Fibroblast of skin of left biceps (primary cell): ENCODE measurements at places on chromosomes 3 and 15.

- DNase-seq = no peak
Measured at GRCh38 chr3:172705170-172705569, 5.7 kb downstream of the NCEH1 start.

DNA sequence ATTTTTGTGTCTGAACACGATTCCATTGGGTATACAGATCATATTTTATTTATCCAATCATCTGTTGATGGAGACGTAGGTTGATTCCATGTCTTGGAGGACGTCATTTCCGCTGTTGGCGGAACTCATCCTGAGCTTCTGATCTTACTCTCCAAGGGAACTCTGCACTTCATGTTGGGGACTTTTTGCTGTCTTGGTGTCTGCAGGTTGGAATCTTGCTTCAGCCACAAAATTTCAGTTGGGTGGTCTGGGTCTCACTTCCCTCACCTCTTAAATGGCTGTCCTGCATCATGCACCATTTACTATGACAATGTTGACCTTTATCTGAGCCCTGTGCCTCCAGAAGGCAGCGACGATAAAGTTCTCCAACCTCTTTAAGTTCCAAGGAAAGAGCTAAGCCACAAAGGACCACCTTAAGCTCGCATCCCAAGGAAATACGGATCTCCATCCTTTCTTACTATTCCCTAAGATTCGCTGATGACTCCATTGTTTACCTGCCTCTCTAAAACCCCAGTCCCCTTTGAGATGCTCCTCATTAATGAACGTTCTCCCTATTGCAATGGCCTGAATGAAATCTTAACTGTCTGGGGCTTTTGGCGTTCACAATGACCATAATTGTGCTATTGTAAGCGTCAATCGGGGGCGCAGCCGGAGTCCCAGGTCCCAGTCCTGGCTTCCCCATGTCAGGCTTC is 23.1 kb upstream of the RNU6-1 start:
- no peak for DNase-seq

GRCh38 chr15:83659417-83659812 is 5.5 kb downstream of the ADAMTSL3 start:
- DNase-seq = no peak

- no peak for DNase-seq
Measured at GRCh38 chr15:67340630-67341029, 86.0 kb downstream of the IQCH start.

DNA sequence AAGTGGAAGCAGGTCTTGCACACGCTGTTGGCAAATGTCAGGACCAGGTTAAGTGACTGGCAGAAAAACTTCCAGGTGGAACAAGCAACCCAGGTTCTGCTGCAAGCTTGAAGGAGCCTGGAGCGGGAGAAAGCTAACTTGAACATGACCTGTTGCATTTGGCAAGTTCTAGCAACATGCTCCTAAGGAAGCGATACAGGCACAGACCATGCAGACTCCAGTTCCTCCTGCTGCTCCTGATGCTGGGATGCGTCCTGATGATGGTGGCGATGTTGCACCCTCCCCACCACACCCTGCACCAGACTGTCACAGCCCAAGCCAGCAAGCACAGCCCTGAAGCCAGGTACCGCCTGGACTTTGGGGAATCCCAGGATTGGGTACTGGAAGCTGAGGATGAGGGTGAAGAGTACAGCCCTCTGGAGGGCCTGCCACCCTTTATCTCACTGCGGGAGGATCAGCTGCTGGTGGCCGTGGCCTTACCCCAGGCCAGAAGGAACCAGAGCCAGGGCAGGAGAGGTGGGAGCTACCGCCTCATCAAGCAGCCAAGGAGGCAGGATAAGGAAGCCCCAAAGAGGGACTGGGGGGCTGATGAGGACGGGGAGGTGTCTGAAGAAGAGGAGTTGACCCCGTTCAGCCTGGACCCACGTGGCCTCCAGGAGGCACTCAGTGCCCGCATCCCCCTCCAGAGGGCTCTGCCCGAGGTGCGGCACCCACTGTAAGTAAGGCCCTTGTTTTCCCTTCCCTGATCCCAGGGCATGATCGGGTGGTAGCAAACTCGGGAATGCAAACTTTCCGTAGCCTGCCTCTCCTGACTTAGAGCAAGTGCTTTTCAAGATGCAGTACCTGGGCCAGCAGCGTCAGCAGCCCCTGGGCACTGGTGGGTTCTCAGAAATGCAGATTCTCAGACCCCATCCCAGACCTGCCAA is 759 bp downstream of the GALNT15 start:
- DNase-seq = no peak

DNA sequence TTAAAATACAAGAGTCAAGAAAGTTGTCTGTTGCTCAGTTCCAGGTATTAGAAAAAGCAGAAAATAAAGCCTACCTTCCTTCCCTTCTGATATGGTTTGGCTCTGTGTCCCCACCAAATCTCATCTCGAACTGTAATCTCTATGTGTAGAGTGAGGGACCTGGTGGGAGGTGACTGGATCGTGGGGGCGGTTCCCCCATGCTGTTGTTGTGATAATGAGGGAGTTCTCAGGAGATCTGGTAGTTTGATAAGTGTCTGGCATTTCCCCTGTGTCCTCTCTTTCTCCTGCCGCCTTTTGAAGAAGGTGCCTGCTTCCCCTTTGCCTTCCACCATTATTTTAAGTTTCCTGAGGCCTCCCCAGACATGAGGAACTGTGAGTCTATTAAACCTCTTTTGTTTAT is 288.8 kb upstream of the LMCD1 start:
- DNase-seq = no peak

- DNase-seq = no peak
Measured at GRCh38 chr3:184227481-184227935, 1.9 kb upstream of the VWA5B2 start.

- DNase-seq = no peak
Measured at GRCh38 chr3:111548092-111548491, 6.1 kb downstream of the CD96 start.

- no peak for DNase-seq
Measured at GRCh38 chr15:29800491-29801366, 21.5 kb downstream of the TJP1 start.

GRCh38 chr3:18812316-18812715 is 336.0 kb upstream of the KCNH8 start:
- no peak for DNase-seq

GRCh38 chr3:42820746-42821051 is 11.5 kb downstream of the ACKR2 start:
- no peak for DNase-seq

- no peak for DNase-seq
Measured at GRCh38 chr3:39638301-39638700, 170.8 kb downstream of the MOBP start.
